ENCODE measurements at places on chromosomes 2 and 18.
A peak's percentile ranks its signal among the peaks of the same experiment; 100 is the strongest.

DNA sequence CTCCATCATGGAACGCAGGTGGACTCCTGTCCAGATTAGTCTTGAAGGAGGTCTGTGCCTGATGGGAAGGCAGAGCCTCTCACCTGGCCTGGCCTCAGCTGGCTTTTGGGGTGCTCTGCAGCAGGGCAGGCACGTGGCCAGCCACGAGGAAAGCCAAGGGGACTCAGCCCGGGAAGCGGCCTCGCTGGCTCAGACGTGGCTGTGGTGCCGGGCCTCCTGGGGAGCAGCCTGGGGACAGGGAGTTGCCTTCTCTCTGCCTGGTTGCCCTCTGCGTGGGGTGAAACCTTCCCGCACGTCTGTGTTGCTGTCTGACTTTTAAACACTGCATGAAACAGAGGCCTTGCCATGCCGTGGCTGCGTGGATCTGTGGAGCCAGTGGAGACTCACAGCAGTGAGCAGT, 45.0 kb downstream of the RTP5 start:
- no peak for DNase-seq

DNA sequence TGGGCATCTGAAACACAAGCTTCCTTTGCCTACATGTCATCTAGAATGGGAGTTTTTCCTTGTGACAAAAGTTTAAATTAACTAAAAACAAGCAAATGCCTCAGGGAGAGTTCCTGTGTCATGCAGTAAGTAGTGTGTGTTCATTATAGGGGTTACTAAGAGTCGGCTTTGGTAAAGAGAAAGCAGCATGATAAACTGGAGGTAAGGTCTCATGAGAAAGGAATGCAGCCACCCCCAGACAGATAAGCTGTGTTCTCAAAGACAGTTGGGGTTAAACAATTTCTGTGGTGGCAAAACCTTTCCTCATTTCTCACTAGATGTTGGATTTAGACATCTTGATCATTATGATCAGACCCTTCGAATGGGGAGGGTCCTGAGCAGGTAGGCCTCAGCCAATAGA, 129.7 kb downstream of the MAP4K4 start:
- DNase-seq, result no peak

DNA sequence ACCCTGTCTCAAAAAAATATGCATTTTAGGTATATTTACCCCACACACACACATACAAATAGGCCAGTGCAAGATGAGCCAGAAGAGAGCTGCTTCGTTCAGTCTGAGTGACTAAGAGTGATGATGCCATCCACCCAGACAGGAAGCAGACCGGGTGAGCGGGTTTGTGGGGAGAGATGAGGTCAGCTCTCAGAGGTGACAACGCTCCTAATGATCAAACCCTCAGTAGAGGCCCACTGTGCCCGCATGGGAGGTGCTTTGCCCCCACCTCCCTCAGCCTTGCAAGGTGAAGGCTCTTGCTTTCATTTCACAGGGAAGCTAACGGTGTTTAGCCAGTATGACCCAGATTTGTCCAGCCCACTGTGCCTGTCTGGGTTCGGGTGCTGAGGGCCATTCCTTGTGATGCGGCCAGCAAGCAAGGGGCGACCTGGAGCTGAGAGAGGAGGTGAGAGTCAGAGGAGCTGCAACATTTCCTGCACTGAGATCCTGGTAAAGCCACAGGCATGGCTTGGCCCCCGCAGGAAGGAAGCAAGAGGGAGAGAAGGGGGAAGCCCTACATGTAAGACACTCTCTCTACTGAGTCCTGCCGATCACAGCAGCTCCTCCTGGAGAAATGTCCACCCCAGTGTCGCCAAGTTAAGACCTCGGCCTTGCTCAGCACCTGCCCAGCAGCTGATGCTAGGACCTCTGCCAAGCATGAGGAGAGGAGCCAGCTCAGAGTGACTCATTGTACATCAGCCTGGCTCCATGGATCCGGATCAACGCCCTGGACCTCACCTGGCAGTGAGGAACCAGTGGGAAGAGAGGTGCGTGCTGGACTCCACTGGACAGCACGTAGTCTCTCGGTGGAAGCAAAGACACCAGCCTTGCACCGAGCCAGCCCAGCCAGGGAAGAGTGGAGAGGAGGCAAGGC, 37.0 kb downstream of the NIFK start:
- no peak for DNase-seq

DNA sequence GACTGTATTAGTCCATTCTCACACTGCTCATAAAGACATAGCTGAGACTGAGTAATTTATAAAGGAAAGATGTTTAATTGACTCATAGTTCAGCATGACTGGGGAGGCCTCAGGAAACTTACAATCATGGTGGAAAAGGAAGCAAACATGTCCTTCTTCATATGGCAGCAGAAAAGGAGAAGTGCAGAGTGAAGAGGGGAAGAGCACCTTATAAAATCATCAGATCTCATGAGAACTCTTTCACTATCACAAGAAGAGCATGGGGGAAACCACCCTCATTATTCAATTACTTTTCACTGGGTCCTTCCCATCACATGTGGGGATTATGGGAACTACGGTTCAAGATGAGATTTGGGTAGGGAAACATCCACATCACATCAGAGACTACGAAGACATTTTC, 43.0 kb upstream of the CAVIN2 start:
- no peak for DNase-seq

DNA sequence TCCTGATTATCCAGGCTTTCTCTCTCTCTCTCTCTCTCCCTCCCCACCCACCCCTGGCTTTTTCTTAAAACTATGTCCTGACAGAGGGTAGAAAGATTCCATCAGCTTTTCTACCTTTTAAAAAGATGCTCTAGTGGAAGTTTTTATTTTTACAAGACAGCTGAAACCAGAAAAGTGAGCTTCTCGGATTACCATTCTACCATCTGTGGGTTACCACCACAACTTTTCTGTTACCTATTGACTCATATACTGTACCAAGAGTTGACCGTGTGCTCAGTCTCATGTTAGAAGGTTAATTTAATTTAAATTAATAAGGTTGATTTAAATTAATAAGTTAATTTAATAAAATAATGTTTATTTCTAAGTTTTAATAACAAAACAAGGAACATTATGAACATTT, 137.6 kb downstream of the UPP2 start:
- no peak for DNase-seq

DNA sequence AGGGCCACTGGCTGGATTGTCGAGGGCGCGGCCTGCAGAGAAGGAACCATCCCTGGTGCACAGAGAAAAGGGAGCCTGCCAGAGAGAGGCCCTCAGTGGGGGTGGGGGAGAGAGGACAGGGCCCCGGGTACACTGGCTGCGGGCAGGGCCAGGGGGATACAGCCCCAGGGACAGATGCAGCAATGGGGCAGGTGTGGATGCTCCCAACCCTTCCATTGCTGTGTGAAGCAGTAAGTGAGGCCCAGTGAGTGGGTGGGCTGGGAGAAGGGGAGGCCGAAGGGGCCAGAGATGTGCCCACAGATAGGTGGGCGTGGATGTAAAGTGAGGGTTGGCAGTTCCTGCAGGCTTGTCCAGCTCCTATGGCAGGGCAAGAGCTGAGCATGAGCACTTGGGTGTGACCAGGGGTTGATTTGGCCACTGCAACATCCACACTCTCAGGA, 7.4 kb downstream of the AGXT start:
- DNase-seq, result no peak

DNA sequence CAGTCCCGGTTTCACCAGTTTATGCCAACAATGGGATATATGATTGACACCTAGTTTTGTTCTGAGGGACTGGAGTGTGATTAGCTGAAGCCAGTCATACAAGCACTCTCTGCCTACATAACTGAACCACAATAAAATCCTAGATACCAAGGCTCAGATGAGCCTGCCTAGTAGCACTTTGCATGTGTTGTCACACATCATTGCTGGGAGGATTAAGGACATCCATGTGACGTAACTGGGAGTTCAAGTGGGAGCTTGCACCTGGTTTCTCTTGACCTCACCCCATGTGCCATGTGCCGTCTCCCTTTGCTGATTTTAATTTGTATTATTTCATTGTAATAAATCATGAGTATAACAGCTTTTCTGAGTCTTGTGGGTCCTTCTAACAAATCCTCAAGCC, 90.3 kb downstream of the TMEM163 start:
- DNase-seq, result no peak

DNA sequence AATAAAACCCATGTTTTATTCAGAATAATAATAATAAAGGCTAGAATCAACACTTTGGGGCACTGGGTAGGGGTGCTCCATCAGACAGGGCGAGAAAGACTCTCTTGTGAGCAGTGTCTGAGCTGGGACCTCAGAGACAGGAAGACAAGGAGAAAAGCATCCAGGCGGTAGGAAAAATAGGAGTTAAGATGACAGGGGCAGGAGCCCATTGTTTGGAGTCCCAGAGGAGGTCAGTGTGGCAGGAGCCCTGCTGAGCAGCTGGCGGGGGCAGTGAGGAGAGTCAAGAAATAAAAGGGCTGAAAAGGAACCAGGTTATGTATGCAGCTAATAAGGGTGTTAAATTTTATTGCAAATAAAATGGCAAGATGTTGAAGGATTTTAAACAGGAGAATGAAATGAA, 457.4 kb downstream of the FBXO15 start:
- DNase-seq, result no peak

- DNase-seq, result no peak
Observed at GRCh38 chr2:45119855-45120254, 110.6 kb upstream of the SIX2 start.

- DNase-seq, result no peak
Observed at GRCh38 chr2:10047616-10048500, 4.5 kb downstream of the KLF11 start.

DNA sequence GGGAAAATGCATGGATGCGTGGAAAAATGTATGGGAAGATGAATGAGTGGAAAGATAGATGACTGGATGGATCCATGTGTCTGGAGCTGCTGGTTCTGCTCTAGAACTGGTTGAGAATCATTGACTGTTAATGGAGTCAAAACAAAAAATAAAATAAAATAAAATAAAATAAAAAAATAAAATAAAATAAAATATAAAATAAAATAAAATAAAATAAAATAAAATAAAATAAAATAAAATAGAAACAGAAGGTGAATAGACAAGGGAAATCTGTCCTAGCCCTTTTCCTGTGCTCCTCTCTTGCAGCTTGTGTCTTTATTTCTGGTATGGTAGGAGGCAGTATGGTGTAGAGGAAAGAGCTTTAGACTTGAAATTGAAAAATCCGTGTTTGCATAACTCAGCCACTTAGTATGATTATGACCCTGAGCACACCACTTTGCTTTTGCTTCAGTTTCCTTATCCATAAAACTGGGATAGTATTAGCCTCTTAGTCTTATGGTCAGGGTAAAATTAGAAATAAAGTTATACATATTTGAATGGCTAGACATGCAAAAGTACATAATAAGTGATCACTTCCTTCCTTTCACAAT, 51.0 kb downstream of the PSD4 start:
- DNase-seq, result no peak

GRCh38 chr18:74524097-74524496, 10.2 kb upstream of the CNDP1 start:
- DNase-seq, result no peak

DNA sequence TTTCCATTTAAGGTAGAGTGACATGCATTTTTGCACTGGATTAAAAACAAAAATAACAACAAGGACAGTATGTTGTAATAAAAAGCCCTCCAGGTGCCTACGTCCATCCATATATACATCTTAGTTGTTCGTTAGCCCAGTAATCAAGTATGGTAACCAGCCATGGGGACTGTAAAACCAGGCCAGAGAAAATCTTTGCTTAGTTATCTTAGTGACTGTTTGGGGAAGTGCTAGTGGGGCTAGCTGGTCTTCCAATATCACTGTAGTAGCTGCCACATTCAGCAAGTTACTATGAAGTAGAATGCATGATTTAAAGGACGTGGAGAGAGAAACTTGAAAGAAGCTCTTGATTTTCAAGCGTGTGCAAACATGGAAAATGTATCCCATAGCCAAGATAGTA, 95.9 kb upstream of the STON1 start:
- no peak for DNase-seq

DNA sequence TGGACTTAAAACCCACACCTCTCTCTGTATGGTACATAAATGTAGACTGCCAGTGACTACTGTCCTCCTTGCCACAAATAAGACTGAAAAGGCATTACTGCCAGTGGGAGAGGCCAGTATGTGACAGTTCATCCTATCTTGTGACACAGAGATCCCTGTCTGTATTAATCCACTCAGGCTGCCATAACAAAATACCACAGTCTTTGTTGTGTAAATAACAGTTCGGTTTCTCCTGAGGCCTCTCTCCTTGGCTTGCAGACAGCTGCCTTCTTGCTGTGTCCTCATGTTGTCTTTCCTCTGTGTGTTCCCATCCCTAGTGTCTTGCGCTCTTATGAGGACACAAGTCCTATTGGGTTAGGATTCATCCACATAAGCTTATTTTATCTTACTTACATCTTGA, 46.4 kb upstream of the IL1RL1 start:
- no peak for DNase-seq

GRCh38 chr2:204479557-204479956, 65.7 kb upstream of the PARD3B start:
- DNase-seq, result no peak

GRCh38 chr2:108212671-108213070, 27.1 kb upstream of the SULT1C3 start:
- no peak for DNase-seq

DNA sequence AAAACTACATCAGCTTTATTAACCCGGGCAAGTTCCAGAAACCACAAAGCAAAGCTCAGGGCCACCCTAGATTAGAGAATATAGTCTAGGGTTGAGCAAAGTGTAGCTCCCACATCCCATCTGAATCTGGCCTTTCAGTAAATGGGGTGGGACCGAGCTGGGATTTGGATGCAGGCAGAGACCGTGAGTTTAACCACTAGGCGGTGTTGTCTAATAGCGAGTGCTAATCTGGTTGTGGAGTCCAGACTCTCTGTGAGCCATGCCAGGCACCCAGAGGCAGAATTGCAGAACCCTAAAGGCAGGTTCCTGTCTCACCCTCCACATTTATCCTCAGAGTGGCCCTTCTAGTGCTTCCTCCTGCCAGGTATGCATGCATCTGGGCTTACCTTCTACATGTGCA, 435.9 kb downstream of the TSN start:
- DNase-seq, result peak; percentile 6

DNA sequence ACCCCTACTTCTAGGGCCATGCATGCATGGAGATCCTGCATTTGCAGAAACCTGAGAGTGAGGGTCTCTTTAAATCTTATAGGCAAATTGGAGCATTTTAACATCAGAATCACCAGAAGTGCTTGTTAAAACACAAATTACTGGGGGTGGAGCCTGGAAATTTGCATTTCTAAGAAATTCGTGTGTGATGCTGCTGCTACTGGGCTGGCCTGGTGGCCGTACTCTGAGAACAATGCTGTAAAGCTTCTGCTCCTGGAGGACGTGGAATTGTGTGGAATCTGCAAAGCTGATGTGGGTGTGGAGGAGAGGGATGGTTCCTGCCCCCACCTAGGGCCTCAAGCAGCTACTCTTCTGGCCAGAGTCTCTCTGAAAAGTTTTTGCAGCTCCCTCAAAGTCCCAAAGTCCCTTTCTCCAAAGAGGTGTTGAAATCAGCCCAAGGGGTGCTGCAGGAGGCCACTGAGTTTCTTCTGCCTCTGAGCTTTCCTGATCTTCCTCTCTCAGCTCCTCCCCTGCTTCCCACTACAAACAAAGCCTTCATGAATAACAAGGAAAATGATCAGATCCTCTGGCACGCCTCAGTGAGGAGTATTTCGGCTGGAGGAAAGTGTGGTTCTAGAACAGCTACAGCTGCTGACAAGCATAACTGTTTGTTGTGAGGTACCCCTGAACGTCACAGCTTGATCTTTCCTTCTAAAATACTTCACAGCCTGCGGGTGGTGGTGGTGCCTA, 508.3 kb downstream of the CNTNAP5 start:
- no peak for DNase-seq

GRCh38 chr2:199315299-199316179, 142.2 kb downstream of the SATB2 start:
- DNase-seq, result no peak

- DNase-seq, result no peak
Observed at GRCh38 chr18:36772241-36772723, 56.5 kb downstream of the TPGS2 start.
